ENCODE measurements at places on chromosomes 6 and 20. TPM values are rescaled to one million over a fixed set of nuclear protein-coding genes. Genes with fewer than 3 reads are reported as not detected.

- no peak for DNase-seq
Measured at GRCh38 chr20:24586523-24586840, 117.1 kb downstream of the SYNDIG1 start.

DNA sequence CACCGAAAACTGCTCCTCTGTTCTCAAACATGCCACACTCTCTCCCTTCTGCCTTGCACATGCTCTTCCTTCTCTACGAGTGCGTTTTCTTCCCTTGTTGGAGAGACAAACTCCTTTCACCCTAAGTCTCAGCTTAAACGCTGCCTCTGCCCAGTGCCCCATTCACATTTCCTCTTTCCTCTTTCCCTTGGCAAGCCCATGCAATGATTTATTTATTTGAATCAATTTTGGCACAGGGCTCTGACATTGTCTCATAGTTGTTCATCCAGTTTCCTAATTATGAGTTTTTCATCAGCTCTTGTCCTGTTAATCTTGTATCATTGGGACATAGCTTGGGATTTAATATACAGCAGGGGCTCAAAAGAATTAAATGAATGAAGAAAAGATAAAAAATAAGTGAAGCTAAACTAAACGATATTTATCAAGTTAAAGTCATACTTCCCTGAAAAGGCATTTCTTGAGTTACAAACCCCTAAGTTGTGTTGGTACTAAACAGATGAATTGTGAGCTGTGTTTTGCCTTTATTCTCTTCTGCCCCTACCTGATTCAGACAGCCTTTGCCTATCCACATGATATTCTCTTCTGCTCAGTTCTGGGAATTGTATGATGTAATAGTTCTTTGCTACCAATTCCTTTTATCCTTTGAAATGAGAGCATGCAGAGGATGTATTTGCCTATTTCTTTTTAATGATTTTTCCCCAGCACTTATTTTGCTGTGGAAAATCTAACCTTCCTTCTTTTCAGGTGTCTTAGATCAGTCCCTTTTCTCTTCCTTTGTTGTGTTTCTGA is 704.4 kb downstream of the UTRN start:
- DNase-seq, result no peak

DNA sequence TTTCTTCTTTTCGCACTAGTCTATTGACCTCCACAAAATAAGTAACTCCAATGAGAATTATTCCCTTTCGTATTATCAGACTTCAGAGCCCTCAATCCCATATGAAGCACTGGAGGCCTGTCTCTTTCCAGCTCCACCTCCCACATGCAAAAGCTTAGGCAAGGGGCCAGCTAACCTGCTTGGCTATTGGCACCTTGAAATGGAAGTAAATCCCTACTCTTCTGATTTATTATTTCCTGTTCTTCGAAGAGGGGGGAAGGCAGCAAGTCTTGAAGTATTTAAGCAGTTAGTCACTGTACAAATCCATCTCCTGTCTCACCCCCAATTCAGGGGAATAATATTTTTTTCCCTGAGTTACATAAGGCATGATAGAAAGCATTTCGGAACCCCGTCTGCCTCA is 577.8 kb downstream of the MAFB start:
- no peak for DNase-seq

GRCh38 chr20:1002682-1003561 is 811 bp upstream of the RSPO4 start:
- no peak for DNase-seq

GRCh38 chr6:118869350-118869749 is 24.6 kb upstream of the ASF1A start:
- no peak for DNase-seq

GRCh38 chr20:56018716-56019115 is 13.4 kb upstream of the CBLN4 start:
- no peak for DNase-seq

- no peak for DNase-seq
Measured at GRCh38 chr6:36596356-36596755, 2.2 kb downstream of the SRSF3 start.

- no peak for DNase-seq
Measured at GRCh38 chr6:76837564-76837963, 625.7 kb downstream of the HTR1B start.

- DNase-seq, result no peak
Measured at GRCh38 chr6:7763881-7764280, 38.0 kb downstream of the BMP6 start.

GRCh38 chr20:25464501-25465242 is 57.2 kb downstream of the GINS1 start:
- DNase-seq, result peak; percentile 53

DNA sequence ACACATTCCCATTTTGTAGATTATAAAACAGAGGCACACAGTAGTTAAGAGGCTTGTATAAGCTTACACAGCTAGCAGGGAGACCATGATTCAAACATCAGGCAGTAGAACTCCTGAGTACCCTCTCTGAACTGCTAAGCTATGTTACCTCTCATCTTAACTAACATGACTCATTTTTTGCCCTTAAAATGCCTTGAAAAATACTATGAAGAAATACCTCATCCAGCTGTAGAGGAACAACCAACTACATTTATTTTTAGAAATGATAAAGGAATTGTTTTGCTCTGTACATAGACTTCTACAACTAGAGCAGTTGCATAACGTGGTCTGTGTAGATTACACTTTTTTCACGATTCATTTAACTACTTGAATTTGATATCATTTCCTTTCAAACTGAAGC is 102.1 kb downstream of the FLRT3 start:
- DNase-seq, result no peak

DNA sequence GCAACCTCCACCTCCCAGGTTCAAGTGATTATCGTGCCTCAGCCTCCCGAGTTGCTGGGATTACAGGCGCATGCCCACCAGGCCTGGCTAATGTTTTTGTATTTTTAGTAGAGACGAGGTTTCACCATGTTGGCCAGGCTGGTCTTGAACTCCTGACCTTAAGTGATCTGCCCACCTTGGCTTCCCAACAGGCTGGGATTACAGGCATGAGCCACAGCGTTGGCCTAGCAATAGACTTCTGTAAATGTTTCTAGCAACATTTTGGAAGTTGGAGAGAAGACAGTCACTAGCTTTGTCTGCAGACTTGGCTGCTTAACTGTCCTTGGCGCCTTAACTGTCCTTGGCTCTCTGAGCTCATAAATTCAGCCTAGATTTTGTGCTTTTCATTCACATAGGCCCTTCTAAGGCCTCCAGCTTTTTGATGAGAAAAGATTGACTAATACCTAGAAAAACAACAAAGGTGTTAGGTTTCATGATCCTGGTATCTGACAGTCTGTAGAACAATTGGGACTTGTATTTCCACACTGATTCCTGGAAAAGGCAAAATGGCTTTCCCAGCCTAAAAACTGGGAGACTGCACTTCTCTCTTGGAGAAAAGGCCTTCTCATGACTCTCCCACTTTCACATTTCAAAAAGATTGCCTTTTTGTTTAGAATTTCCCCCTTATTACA is 49.7 kb downstream of the OR2B2 start:
- DNase-seq, result no peak

- DNase-seq, result no peak
Measured at GRCh38 chr6:164247106-164247505, 832.6 kb downstream of the QKI start.

DNA sequence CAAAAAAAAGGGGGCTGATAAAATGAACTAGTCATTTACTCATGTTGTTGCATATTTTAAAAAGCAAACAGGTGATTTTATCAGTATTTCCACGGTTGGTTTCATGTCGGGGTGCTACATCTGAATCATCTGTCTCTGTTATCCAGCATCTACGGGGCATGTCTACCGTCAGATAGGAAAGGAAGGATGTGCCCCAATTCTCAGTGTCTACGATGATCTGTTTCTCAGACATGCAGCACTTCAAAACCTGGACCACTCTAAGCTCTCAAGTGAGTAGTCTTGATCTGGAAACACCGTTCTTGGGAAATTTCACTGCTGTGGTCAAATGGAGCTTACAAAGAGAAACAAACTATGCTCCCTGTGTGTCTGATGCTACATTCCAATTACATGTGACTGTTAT is 240.3 kb upstream of the TAB2 start:
- no peak for DNase-seq

DNA sequence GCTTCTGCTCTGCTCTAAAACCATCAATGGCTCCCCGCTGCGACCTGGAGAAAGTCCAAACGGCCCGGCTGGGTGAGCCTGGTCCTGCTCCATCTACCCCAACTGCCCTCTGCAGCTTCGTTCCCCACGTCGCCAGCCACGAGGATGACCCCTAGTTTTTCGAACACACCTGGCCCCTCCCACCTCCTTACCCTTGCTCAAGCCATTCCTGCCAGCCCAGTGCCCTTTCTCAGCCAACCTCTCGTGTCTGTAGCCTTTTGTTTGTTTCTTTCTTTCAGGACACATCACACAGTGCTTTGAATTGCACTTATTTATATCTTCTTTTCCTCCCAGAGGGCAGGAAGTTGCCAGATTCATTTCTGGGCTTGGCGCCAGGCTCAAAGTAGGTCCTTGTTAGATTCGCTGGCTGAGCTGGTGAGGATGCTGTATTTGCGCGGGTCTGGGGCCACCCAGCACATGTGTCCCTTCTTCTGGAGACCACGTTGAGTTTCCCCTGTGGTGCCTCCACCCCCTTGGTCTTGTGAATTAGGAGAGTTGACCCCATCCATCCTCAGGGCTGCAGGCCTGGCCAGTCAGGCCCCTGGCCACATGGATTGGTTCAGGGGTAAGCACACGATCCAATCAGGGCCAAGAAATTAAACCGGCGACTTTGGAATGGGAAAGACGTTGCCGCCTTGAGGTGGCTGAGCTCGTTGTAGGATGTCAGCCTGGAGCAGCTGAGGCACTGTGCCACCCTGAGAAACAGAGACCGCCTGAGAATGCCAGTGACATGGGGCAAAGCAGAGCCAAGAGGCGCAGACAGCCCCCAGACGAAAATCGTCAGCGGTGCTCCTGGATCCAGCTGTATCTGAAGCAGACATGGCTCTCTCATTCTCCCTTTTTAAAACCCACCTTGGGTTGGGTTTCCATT is 156.0 kb downstream of the CEBPB start:
- DNase-seq, result peak; percentile 94

DNA sequence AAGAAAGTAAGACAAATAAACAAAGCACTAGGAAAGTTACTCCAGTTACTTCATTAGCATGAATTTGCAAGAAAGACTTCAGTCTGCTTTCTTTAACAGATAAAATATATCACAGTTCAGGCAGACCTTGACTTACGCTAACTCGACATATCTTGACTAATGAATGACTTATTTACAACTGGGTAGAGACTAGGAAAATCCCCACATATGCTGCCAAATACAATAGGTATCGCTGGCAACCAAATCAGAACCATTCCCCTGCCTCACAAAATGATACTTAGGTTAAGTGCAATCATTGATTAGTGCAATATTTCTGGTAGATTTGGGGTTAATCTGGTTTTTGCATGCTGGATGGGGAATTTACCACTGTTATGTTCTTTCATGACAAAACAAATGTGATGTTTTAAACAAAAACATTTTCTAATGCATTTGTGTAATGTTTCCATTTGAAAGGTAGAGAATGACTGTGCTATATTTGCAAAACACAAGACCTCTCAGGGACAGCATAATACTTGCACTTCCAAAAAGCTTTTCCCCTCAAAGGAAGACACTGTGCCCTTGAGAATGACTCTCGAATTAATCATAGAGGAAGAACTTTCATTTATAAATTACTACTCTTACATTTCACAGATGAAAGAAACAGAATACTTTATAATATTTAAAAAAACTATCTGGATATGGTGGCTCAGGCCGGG is 101.6 kb downstream of the PRKN start:
- DNase-seq, result no peak

- no peak for DNase-seq
Measured at GRCh38 chr6:139594333-139594965, 220.0 kb upstream of the CITED2 start.

DNA sequence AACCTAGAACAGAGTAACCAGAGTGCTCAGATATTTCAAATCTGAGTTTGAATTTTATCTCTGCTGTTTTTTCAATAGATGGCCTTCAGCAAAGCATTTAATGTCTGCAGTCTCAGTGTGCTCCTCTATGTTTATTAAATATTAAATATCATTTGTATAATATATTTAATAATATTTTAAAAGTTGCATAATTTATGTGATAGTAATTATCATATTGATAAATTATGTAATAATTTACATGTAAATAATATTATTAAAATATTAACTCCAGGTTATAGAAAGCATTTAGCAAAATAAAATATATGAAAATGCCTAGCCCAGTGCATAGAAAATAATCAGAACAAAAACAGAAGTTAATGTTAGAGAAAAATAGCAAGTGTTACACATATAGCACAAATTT is 930.0 kb upstream of the SLC35B3 start:
- DNase-seq, result no peak

- DNase-seq, result no peak
Measured at GRCh38 chr6:2956930-2957685, 14.3 kb downstream of the SERPINB6 start.

DNA sequence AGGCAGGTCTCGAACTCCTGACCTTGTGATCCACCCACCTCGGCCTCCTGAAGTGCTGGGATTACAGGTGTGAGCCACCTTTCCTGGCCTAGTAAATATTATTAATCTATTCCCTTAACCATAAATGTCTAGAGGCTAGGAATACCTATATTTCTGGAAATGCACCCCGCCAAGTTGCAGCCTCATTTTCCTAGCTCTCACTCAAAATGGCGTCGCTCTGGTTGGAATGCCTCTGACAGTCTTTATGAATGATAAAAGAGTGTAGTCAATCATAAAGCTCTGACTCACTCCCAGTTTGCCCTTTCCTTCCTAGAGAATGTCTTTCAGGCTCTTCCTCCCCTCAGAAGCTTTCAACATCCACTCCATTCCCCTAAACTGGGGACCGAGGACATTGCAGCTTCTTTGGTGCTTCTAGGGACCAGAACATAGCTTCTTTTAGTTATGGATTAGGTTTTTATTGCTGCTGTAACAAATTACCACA is 14.1 kb upstream of the TRIM26 start:
- DNase-seq, result no peak

DNA sequence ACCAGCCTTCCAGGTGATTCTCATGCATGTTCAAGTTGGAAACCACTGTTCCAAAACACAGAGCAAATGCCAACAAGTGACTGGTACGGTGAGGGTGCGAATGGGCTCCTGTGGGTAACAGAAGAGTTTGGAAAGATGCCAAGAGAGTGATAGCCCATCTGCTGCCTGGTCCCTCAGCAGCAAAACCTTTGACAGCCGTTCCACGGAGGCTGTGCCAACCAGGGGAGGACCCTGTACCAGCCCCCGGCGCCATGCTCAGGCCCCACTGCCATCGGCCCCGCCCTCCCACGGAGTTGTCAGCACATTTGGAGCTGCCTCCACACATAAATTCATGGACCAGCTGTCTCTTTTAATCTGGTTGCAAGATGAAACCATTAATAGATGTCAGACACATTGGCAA is 4.4 kb upstream of the PTPRT start:
- DNase-seq, result no peak

Gene NCOA7
- 10.3 TPM for total RNA-seq

Gene BMP5
- total RNA-seq, result 1.4 TPM

Gene SLC22A3
- total RNA-seq, result 0.54 TPM

Gene FBXL4
- 12.8 TPM for total RNA-seq

Gene CRISP3
- 0.32 TPM for total RNA-seq

All from cardiac septum (tissue), 1 donor.